ENCODE measurements at places on chromosomes 11 and 22.

DNA sequence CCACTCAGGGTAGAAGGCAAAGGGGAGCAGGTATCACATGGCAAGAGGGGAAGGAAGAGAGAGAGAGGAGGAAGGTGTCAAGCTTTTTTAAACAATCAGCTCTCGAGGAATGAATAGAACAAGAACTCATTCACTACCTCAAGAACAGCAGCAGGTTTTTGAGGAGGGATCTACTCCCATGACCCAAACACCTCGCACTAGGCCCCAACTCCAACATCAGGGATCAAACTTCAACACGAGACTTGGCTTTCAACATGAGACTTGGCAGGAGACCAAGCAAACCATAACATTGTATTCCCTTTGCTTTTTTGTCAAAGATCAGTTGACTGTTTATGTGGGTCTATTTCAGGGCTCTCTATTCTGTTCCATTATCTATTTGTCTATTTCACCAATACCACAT lies 26.9 kb upstream of the APOBEC3A start:
- no peak for DNase-seq

DNA sequence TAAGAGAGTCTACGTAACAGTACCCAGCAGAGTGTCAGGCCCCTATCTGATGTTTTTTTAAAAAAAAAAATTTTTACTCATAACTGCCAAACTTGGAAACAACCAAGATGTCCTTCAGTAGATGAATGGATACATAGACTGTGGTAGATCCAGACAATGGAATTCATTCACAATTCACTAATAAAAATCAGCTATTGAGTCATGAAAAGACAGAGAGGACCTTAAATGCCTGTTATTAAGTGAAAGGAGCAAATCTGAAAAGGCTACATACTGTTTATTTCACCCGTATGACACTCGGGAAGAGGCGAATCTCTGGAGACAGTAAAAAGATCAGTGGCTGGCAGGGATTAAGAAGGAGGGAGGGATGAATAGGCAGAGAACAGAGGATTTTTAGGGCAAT lies 541.4 kb upstream of the TENM4 start:
- DNase-seq = no peak

- no peak for DNase-seq
Measured at GRCh38 chr11:76397383-76397782, 16.3 kb downstream of the GVQW3 start.

DNA sequence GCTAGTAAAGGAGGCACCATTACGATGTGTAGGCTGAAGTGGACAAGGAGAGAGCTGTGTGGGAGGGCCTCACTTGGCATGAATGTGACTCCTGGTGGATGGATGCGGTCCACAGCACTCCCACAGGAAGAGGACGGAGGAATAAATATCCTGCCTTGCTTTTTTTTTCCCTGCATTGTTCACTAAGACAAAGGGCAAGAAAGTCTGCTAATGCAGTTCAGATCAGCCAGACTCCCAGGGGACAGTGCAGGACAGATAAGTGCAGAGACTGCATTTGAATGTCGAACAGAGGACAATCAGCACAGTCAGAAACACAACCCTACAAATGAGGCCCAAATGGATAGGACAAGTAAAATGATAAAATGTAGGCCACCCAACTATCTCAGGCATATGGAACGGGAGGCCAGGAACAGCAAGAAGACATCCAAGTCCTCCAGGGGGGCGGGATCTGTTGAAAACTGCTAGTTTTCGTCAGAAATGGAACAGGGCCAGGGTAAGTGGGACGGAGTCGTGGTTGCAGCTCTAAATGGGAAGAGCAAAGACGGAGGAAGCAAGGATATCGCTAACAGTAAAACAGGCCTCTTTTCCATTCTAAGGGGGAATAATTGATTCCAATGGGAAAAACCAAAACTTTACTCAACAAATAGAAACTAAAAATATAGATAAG lies 25.2 kb upstream of the OR8B8 start:
- no peak for DNase-seq

- peak; percentile 59 for DNase-seq
Measured at GRCh38 chr11:57434640-57435546, 8.0 kb upstream of the SLC43A3 start.

GRCh38 chr11:8247312-8247711 lies 16.4 kb downstream of the LMO1 start:
- no peak for DNase-seq

DNA sequence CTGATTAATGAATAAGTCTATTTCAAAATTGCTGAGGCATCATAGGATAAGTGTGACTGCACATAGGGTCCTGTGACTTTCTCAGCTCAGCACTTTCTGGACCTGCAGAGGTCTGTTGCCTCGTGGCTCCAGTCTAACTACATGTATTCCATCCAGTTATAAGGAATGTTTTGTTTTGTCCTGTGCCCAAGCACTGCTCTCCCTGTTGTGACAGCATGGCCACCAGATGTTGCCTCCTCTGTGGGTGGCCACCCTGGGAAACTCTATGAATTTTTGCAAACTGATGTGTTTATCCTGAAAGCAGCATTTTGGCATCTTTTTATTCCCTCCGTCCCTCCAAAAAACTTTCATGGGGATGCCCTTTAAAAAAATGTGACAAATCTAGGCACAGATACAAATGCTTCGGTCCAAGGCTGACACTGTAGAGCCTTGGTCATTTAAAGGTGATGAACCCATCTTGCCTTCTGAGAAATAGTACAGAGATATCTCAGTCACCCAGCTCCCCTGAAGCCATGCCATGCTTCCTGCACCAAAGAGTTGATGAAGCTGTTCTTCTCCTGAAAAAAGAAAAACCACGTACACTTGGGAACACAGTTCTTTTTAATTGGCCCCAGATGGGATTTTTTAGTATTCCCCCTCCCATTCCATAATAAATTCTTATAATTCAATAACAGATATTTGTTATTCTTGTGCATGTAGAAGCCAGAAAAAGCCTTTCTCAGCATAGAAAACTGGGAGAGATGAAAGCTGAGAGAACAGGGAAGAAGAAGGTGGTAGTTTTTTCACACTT lies 72.6 kb downstream of the CCDC34 start:
- peak; percentile 81 for DNase-seq

DNA sequence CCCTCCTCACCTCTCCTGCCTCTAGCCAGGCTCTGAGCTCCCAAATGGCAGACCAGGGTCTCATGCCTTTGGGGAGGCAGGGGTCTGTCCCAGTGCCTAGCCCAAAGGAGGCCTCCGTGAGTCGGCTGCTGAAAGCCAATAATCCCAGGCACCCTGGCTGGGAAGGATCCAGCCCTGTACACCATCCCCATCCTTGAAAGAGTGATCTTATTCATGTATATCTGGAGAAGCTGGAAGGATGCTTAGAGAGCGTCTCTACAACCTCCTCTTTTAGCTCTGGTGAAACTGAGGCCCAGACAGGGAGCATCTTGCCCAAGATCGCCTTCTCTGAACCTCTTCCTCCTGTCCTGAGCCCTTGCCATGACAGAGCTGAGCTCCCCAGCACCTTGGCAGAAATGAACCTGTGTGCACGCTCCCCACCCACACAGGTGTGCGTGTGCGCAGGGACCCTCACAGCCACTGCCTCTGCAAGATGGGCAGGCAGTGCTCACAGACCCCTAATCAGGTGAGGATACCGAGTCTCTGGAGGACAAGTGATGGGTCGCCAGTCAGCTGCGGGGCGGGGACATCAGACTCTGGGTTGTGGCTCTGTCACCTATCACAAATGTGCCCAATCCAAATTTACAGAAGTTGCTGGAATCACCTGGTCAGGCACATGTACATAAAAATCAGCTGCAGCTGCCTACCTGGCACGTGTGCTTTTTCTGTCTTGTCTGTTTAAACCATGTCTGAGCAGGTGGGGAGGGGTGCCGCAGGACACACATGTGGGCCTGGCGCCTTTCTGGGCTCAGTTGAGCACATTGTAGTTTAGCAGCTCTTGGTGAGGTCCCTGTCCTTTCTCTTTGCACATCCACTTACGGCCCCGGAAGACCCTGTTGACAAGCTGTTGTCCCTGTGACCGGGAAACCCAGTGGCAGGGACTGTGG lies 49.3 kb upstream of the WNT7B start:
- DNase-seq = no peak

- no peak for DNase-seq
Measured at GRCh38 chr11:125931116-125931515, 14.7 kb upstream of the VSIG10L2 start.

DNA sequence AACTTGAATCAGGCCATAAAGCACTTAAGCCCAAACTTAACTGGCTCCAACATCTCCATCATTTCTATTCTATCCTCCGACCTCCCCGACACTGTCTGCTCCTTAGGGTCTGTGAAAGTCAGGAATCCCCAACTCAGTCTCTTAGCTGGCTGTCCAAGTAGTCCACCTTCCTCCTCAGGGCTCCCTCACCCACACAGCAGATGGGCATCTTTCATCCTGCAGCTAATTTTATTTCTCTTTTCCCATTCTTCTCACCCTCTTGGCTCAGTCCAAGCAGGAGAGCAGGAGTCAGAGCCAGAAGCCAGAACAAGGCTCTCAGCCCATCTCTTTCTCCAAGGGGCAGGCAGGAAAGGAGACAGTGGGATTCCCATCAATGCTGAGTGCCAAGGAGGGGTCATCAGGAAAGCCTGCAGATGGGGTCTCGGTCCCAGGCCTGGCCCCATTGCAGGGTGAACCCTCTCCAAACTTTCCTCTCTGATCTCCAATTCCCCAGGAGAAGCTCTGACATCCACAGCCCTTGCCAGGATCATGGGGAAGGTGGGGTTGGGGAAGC lies 40.4 kb upstream of the JAM3 start:
- DNase-seq = no peak

DNA sequence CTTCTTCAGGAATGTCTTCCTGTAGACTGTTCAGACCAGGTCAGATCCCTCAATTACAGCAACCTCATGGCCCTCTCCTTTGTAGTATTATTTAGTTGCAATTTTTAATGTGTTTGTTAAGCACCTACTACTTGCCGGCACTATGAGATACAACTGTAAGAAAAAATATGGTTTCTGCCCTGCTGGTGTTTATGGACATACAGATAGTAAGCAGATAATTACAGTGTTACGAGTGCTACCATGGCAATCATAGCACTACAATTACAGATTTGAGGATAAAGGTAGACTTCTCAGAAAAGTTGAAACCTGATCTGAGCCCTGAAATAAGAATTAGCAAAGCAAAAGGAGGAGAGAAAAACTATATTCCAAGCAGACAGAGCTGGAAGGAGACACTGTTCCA lies 2.8 kb downstream of the LRRC51 start:
- no peak for DNase-seq

DNA sequence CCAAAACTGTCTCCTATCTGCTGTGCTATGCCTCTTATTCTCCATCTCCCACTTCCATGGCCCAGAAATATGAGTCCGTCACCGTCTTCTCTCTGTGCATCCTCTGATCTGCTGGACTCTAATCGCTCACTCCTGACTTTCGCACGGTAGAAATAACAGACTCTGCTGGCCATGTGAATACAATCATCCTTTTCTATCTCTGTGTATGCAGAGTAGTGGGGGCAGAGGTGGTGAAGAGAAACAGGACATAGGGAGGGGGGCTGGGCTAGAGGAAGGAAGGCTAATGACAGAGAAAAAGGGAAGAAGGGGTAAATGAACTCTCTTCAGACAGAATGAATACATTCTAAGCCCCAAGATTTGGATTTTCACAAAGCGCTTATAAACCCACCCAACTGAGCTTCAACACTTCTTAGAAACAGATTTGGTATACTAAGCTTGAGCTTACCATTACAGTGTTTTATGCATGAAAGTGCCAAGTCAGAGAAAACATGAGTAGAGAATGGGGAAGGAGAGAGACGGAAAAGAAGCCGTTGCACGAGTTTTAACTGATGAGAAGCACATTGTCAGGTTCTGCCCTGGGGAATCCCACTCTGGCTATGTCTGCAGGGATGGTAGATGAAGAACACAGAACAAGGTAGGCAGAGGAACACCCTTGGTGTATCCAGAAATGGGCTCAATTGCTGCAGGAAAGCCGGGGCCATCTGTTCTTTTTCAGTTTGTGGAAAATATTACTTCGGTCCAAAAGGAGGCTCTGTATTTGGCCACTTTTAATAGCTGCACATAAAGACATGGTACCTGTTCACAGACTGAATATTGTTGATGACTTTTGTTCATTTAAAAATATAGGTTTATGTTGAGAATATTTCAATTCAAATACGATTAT lies 324.7 kb downstream of the ETS1 start:
- no peak for DNase-seq

GRCh38 chr11:8368772-8369171 lies 105.1 kb upstream of the LMO1 start:
- no peak for DNase-seq

- no peak for DNase-seq
Measured at GRCh38 chr11:65958291-65958690, 3.2 kb upstream of the SART1 start.

DNA sequence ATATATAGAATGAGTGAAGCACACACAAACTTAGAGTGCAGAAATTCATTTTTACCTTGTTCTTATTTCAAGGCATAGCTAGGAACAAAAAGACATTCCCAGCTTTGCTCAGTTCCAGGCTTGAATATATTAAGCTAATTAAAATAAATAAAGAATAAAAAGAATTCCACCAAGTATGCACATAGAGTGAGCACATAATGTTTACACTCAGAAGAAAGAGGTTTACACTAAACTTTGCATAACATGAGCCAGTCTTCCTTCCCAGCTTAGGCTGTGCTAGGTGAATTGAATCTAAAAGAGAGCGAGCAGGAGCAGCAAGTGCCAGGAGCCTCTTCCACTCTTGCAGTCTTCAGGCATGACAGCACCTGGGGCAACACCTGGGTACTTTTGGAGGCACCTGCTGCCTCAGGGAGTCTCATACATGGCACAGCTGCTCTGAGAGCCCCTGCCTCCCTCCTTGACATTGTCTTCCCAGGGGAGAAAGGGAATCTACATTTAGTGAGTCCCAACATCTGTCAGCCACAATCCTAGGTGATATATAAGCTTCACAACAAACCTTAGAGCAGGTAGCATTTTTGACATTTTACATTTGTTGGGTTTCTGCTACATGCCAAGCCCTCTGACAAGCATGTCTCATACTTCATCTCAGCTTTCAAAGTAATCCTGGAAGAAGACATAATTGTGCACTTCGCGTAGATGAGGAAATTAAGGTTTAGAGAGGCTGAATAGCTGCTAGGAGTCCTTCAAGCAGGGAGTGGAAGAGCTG lies 732.7 kb upstream of the TENM4 start:
- DNase-seq = no peak

- DNase-seq = peak; percentile 37
Measured at GRCh38 chr11:28763876-28764275, 655.7 kb downstream of the METTL15 start.

DNA sequence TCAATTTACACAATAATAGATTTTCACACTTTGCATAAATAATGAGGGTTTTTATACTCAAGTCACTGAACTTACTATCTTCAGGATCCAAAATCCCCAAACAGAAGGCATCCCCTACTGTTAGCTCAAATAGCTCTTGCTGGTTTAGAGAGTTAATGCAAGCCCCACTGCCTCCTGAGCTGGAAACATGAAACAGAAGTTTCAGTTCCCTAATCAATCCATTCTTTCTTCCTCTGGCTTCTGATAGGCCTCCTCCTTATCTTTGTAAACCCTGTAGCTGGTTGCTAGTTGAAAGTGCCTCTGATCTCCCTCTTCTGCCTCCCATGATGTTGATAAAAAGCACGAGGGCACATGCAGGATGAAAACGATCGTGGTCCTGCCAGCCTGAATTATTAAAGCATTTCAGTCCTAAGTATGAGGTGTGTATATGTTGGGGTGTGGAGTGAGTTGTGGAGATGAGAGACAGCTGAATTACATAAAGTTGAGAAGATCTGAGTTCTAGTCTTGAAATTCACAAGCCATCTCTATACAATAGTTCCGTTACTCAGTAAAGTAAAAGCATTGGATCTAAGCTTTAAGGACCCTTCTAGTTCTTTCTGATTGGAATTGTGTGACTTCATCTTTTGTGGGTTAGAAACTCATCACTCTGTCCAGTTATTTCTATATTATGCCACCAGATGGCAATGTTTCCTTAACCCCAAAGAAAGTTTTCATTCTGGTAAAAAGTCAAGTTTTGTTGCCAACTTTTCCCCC lies 35.0 kb upstream of the EHF start:
- peak; percentile 56 for DNase-seq

GRCh38 chr11:68118706-68119448 lies 2.3 kb downstream of the CHKA start:
- DNase-seq = no peak

Data from fibroblast of skin of back (primary cell).